Choroid plexus epithelial cell (primary cell): ENCODE measurements at places on chromosomes 16 and 17.

DNA sequence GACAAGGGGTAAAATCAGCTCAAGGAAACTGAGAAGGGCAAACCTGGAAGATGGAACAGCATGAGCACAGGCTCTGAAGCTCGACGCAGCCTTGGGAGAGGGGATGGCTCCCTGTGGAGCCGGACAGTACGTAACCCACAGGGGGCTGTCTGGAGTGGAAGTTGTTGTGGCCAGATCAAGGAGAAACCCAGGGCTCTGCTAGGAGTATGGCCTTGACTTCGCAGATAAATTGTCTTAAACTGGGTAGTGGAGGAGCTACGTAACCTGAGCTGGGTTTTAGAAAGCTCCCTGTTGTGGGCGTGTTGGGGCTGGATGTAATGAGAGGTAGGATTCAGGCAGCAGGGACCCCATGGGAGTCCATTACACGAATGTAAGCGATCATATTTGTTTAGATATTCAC lies 25.5 kb upstream of the AXIN2 start:
- no peak for DNase-seq

GRCh38 chr17:3636154-3636907 lies at the start of the genes CTNS and SHPK:
CTNS (plus strand) TSS chr17:3636760; CDS start chr17:3640207, 3,447 bp downstream.
SHPK (minus strand) TSS chr17:3636250; CDS start chr17:3636219, 31 bp downstream.
- peak; percentile 97 for DNase-seq

DNA sequence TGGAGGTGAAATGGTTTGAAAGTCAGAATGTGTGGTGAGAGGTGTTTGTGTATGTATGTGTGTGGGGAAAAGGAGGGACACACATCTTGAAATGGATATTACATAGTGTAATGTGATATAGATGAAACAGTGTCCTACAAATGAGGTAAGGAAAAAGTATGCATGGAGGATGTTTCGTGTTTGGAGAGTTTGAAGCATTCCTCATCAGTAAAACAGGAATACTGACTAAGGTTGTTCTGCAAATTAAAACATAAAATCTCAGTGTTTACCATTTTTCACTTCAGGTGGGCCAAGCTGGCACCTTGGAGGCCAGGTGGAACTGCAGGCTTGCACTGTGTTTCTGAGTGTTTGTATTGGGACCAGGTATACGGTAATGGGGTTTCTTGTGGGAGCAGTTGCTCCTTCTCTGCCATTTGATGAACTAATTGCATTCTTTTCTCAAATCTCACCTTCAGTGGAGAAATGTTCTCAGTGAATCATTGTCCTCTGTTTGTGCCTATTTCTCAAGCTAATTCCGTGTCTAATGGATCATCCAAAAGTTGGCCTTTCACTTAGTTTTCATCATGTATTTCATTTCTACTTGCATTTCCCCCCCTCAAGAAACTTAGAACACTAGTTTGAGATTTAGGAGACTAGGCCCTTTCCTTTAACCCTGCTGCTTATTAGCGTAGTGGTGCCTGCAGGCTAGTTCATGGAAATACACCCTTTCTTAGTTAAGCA lies 8.2 kb upstream of the TBKBP1 start:
- DNase-seq, result no peak

- peak; percentile 60 for DNase-seq
Observed at GRCh38 chr16:10828851-10829366, 10.3 kb upstream of the TVP23A start.

GRCh38 chr16:530111-530817 lies 2.8 kb downstream of the CAPN15 start:
- DNase-seq, result no peak

DNA sequence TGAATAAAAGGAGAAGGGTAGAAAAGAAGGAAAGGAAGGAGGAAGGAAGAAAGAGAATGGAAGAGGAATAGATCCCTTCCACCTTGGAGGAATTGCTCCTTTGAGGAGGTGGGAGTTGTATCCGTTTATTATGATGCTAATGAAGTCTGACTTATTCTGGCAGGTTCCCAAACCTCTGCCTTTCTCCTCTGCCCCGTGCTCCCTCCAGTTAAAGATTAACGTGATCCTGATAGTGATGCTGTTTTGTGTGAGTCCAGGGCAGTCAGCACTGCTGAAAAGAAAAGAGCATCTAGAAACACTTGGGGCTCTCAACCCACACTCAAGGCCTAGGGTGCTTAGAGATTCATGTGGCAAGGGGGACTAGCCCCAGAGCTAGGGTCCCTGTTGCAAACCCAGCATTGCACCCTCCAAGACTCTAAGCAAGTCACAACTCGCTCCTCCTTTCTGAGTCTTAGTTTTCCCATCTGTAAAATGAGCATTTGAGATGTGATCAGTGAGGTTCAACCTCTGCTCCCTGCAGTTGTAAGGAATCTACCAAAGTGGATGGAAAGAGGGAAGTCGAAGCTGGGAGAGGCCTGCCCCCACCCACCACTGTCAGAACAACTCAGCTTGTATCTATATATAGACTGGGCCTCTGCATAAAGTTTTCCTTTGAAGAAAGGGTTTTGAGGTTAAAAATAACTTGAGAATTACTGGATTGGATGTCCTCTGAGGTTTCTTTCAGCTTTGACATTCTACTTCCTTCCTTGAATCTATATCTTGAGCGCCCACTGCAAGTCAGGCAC lies 46.9 kb upstream of the TMEM132E start:
- no peak for DNase-seq

GRCh38 chr17:979539-980405 lies at the start of gene NXN:
NXN (minus strand) TSS chr17:979776.
- peak; percentile 80 for DNase-seq
